Hematopoietic multipotent progenitor cell treated with erythropoietin and hydrocortisone succinate and interleukin-3 and kit ligand, for 8 days (in vitro differentiated cells): ENCODE measurements at places on chromosomes 12 and 14.

DNA sequence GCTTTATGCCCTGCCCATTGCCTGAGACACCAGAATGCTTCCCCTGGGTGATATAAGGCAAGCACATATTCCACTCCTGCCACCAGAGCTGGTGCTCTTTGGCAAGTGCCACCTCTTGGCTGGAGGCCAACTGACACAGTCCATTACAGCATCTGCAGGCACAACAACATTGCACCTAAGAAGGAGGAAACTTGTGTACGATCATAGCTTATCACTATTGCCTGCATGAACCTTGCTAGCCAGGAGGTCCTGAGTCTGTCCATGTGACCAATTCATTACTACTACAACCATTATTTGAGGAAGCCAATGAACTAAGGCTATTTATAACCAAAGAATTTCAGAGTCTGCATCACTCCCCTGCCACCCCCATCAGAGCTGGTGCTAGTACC lies 119.8 kb upstream of the SCAF11 start:
- DNase-seq = peak; percentile 14

- no peak for DNase-seq
Observed at GRCh38 chr12:118880720-118881493, 100.4 kb upstream of the SRRM4 start.

- DNase-seq = peak; percentile 28
Observed at GRCh38 chr12:104372061-104372720, 68.7 kb downstream of the EID3 start.

GRCh38 chr14:32510815-32511214 lies 181.7 kb downstream of the AKAP6 start:
- no peak for DNase-seq

- no peak for DNase-seq
Observed at GRCh38 chr12:1528791-1529190, 65.6 kb downstream of the FBXL14 start.

- no peak for DNase-seq
Observed at GRCh38 chr14:21712036-21712435, 38.4 kb upstream of the OR4E1 start.

DNA sequence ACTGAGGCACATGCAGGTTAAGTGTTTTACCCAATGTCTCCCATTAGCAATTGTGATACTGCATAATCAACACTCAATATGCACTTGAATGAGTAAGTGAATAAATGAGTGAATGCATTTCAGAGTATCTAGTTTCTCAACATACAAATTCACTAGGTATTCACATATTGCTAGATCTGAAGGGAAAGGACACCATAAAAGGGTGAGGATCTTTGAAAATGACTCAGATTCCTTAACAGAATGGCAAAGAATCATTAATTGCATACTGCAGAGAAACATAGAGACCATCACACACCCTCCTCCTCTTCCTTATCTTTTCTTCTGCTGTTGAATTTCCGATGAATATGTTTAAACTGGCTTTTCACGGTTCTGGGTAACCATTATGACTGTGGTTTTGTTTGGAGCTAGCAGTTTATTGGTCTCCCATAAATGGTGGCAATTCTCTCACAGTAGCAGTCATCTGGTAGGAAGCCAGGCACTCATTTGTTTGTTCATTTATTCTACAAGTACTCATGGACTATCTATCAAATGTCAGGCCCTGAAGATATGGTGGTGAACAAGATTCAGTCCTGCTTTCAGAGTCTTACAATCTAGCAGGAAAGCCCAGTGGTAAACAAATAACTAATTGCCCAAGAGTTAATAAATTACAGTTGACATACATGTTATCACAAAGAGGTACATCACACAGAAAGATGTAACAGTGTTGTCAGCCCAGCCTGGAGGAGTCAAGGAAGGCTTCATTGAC lies 70.2 kb downstream of the LLPH start:
- no peak for DNase-seq

DNA sequence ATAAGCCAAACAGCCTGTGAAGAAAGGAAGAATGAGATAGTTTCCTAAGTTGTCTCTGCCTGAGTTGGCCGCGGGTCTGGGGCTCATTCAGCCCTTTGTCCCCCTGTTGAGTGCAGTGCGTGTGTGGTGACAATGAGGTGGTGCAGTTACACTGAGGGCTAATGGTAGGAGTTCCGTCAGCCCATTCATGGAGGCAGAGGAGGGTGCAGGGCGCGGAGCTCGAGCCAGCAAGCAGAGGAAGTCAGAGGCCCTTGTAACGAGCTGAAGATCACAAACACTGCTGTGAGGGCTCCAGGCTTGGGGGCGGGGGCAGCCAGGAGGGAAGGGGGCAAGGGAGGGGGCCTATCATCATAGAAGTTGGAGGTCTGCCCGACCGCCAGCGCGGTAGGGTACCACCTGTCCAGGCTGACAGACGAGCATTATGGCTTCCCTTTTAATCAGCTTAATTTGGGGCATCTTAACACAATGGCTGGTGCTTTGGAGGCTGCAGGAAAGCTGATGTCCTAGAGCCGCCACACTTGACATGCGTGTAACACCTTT lies 20.5 kb downstream of the CCND2 start:
- no peak for DNase-seq

GRCh38 chr12:99824900-99825542 lies 159.7 kb downstream of the ANKS1B start:
- DNase-seq = no peak

DNA sequence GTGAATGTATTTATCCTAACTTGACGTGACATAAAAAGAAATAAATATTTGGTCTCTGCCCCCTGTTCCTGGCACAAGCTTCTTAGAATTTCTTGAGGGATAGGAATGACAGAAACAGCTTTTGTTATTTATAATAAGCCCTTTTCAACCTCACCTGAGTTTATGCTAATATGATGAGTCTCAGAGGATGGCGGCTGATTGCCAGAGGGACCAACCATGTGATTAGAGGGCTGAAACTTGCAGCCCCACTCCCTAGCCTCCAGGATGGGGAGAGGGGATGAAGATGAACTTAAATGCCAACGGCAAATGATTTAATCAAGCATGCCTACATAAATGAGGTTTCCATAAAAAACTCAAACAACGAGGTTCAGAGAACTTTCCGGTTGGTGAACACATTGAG lies 42.9 kb downstream of the DNAI7 start:
- no peak for DNase-seq

DNA sequence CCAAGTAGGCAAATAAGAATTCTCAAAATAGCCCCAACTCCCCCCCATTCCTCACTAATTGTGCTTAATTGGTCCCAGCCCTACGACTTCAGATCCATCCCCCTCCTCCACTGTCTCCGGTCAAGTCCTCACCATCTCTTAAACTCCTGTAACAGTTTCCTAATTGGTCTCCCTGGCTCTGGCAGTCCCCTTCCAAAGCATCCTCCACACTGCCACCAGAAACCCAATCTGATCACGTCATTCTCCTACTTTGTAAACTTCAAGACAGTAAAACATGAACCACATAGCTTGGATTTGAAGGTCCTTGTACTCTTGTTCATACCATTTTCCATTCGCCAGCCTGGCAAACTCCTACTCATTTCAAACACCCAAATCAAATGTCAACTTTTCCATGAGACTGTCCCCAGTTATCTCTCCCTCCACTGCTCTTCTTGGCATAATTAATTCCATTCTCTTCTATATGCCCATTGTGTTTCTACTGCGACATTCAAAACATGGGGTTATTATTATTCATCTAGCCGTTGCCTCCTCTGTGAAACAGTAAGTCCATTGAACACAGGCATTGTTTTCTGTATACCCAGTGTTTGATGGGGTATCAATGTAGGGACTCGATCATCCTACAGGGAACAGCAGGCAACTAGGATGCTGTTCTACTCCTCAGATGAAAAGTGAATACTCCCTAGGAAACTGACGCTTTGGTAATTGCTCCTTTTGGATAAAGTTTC lies 104.6 kb downstream of the EGLN3 start:
- no peak for DNase-seq

DNA sequence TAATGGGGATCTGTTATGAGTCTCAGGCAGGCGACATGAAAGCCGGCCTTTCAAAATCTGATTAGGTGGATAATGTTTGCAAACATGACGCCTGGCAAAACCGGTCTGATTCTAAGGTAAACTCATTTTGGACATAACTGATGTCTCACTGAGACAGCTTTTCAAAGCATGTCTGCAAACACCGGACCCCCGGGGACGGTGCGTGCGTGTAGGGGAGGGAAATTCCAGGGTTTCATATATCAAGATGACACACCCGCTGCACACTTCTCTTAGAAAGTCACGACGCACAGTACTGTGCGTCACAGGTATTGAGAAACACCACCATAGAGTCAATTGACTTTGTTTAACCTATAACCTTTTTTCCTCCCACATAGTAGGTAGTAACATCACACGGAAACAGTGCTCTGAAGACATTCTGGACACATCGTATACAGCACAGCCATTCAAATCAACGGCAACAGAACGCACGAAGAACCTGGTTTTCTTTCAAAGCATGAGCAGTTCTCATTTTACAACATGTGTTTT lies 43.9 kb upstream of the TESC start:
- no peak for DNase-seq

DNA sequence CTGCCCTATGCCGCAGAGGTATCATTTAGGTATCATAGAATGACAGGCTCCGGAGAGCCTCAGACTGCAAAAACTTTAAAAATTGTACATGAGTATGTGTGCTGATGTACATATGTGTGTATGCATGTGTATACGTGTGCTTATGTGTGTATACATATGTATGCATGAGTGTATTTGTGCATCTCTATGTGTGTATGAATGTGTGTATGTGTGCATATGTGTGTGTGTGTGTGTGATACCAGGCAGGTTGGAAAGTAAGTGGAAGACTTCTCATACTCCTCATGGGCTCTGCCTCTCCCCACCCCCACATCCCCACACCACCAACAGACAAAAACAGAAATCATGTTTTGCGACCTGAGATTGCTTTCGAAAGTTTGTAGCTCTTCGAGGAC lies 621 bp upstream of the TMEM117 start:
- DNase-seq = peak; percentile 28

DNA sequence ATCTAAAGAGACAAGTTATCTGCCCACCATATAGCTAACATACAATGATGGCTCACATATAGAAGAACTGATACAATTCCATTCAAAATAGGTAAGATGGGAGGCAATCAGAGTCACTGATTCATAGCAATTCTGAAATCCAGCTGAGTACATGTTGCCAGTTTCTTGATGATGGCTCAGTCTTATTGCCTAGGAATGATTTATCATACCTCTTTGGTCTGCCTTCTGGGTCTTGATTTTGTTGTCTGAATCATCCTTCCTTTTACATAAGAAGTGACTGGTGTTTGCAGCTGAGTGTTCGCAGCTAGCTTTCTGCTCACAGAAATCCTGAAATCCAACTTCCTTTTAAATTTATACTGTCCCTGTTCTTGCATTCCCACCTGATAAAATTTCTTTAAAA lies 463.2 kb upstream of the MGAT4C start:
- no peak for DNase-seq

DNA sequence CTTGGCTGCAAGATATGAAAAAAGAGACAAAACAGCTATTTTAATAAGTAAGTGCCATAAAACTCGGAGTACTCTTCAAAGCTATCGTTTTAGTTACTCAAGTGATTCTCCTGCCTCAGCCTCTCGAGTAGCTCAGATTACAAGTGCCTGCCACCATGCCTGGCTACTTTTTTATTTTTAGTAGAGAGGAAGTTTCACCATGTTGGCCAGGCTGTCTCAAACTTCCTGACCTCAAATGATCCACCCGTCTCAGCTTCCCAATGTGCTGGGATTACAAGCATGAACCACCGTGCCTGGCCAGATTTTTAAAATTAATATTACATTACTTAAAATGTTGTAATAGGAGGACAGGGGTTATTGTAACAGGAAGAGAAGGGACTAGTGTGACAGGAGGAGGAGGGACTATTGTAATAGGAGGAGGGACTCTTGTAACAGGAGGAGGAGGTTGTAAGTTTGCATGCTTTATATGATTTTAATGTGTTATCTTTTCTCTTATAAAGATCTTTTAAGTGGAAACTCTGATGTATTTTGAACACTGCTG lies 61.3 kb downstream of the KITLG start:
- DNase-seq = no peak

DNA sequence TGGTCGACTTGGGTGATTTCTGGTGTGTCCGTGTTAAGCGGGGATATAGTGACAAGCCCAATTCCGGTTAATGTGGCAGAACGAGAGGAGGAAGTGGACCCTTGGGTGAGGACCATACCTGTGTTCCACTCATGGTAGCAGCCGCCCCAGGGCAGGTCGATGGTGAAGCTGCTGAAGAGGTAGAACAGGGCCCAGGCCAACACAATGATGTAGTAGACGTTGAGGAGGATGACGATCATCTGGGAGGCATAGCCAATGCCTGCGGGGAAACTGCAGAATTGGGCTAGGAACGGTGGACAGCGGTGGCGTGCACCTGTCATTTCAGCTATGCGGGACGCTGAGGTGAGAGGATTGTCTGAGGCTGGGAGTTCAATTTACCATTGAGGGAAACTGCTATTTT lies 20.1 kb downstream of the SLC6A13 start:
- DNase-seq = no peak

- peak; percentile 36 for DNase-seq
Observed at GRCh38 chr14:93970585-93970964, 5.8 kb downstream of the ASB2 start.

DNA sequence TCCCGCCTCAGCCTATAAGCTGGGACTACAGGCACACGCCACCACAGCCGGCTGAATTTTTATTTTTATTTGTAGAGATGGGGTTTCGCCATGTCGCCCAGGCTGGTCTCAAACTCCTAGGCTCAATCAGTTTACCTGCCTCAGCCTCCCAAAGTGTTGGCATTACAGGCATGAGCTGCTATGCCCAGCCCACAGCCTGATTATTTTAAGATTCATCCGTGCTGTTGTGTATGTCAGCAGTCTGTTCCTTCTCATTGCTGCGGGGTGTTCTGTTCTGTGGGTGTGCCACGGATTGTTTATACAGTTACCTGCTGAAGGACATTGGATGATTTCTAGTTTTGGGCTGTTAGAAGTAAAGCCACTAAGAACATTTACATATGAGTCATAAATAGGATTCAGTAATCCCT lies 9.6 kb upstream of the EP400 start:
- no peak for DNase-seq

DNA sequence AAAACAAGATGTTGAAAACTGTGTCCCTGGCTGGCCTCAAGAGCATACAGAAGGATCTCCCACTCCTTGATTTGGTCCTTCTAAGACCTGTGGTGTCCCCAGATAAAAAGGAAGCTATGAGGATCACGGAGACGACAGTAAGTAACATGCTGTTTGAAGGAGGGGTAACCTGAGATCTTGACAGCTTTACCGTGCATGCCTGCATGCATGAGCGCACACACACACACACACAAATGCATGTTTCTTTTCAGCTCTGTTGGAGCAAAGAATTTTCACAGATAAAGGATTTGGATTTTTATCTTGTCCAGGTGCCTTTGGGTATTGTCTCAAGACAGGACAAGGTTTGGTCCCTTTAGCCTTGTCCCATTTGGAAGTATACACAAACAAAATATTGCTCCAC lies 411.6 kb upstream of the CCDC196 start:
- no peak for DNase-seq
